CD4-positive, alpha-beta T cell treated with Interleukin-15 for 4 hours (primary cell): ENCODE measurements at places on chromosomes 6 and 20.
A peak's percentile ranks its signal among the peaks of the same experiment; 100 is the strongest.

- no peak for DNase-seq
These were observed 184.6 kb downstream of the SMOC2 start for GRCh38 chr6:168625602-168626001.

DNA sequence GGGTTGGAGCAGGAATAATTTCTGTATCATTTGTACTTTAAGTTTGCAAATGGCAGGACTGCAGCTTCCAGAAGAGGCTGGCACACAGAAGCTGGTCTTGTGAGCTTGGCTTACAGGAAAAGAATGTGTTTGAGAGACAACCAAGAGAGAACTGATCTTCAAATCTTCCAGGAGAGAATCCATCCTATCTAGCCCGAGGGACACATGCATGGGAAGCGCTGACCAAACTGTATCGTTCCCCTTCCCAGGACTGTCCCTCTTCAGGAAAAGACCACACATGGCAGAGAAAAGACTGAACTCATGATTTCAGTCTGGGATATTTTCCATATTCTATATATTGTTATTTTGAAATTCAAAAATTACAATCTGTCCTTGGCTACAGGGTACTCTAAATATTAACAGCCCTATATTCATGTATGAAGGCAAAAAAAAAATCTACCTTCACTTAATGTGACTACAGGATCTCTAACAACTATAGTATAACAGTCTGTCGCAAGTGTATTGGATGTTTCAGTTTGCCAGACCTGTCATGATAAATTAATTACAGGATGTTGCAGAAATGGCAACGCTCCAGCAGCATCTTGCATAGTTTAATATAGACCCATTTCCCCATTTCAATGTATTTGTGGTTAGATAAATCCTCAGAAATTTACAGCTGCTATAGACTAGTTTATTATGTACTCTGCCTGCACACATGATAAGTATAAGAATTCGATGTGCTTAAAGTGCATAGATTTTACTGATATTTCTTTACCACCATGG is 99.4 kb downstream of the MYB start:
- no peak for DNase-seq

- DNase-seq: no peak
These were observed 231.4 kb downstream of the PHACTR1 start for GRCh38 chr6:12947967-12948366.

DNA sequence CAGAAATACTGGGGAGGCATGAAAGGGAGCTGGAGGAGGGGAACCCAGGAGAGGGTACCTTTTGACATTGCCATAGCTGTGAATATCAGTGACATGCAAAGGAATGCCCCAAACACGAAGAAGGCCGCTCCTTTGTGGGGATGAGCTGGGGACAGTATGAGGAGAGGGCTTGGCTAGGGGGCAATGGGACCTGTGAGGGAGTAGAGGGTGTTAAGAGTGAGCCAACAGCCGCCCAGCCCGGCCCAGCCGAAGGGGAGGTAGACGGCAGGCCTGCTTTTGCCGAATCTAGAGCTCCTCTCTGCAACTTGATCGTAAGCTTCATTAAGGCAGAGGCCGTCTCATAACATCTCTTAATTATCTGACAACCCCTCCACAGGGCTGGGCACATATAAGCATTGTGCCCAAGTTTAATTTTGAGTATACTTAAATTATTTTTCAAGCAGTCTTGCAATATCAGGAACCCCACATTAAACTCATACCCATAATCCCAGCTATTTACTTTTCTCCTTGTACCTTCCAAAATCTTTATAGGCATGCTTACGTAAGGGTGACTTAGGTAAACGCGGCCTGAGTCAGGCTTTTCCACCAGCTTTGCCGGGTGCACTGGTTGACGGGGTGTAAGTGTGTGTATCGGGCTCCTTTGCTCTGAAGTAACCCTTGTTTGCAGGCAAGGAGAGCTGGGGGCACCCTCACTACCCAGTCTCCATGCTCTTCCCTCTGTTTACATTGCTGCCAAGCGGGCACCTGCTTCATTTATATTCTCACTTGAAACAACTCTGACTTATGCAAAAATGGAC is 24.9 kb upstream of the VEGFA start:
- no peak for DNase-seq

GRCh38 chr20:11378252-11378651 is 539.4 kb upstream of the BTBD3 start:
- DNase-seq: no peak

- DNase-seq: peak; percentile 66
These were observed at the start of gene PHF10 for GRCh38 chr6:169724494-169725124. PHF10 (minus strand) TSS chr6:169724500; CDS start chr6:169723931, 569 bp downstream.

DNA sequence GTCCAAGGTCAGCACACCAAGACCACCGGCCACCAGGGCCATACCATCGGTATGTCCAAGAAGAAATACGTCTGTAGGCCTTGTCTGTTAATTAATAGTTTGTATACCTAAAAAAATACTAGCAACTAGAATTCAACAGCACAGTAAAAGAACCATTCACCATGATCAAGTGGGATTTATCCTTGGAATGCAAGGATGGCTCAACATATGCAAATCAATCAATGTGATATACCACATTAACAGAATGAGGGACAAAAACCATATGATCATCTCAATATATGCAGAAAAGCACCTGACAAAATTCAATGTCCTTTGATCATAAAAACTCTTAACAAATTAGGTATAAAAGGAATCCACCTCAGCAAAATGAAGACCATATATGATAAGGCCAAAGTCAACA is 24.4 kb downstream of the RPP40 start:
- DNase-seq: no peak

- no peak for DNase-seq
These were observed 113.0 kb upstream of the CST7 start for GRCh38 chr20:24836041-24836533.

DNA sequence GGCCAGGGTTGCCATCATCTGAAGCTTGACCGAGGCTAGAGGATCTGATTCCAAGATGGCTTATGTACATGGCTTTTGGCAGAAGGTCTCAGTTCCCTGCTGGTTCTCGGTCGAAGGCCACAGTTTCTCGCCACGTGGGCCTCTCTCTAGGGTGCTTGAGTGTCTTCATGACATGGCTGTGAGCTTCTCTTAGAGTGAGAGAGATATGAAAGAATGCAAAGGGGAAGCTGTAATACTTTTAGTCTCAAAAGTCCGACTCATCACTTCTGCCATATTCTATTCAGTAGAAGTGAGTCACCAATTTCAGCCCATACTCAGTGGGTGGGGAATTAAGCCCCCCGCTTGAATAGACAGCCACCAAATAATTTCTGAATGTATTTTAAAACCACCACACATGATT is 94.2 kb downstream of the UTRN start:
- no peak for DNase-seq

DNA sequence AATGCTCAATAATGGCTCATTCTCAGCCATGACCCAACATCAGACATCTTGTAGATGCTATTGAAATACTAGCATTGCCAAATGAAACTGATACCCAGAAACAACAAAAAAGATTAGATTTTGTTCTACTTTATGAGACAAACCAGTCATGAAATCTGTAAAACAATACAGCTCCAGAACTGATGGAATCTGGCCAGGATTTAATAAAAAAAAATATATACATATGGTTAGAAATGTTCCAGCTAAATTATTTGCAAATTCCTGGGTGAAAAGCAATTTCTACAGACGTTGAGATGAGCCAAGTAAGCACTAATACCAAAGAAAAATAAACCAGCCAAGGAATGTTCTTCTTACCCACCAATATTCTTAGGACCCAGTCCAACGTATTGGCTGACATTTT is 201.3 kb downstream of the EPHA7 start:
- DNase-seq: no peak

DNA sequence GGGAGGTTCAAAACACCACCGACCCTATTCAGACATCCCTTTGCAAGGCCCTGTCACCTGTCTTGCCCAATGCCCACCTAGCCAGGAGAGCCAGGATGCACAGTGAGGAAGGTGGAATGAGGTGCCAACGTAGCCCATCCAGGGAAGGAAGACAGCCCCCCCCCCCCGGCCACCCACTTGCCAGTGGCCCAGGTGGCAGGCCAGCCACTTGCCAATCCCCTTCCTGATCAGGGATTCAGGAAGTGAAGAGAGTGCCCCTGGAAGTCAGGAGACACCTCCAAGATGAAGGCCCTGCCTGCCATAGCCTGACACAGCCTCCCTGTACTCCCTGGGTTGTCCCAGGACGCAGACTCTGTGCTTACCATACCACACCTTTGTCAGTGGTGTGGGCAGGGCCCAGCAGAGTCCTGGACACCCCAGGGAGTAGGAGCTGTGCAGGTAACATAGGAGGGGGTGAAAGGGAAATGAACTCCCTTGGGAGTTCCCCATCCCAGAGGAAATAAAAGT is 54.7 kb downstream of the MRPL14 start:
- no peak for DNase-seq

DNA sequence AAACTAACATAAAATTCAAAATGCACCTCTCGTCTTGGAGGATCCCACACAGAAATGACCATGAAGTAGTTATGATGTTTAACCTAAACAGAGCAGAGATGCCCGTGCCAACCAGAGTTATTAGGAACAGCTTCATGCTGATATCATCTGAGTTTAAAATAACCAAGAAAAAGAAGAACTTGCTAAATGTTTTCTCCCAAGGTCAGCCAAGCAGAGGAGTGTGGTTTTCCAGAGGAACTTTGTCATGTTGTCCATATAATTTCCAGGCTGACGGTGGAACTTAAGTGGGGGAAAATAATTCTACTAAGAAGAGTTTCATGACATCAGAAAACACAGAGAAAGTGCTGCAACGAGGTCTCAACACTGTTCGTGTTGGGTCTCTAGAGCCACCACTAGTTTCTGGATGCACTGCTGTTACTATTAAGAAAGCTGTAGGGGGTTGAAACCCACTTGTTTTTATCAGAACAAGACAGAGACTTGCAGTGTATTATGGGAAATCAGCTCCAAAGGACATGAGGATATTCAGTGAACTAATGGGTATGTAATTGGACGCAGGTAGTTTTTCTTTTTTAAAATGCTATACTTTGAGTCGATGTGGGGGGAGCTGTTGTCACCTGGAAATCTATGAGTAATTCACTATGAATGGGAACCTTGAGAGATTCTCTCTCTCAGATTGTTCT is 5.2 kb downstream of the AGPAT4 start:
- no peak for DNase-seq

- DNase-seq: no peak
These were observed 180.1 kb upstream of the ARID1B start for GRCh38 chr6:156597095-156597494.

- no peak for DNase-seq
These were observed 47.2 kb downstream of the VEGFA start for GRCh38 chr6:43817192-43817591.

DNA sequence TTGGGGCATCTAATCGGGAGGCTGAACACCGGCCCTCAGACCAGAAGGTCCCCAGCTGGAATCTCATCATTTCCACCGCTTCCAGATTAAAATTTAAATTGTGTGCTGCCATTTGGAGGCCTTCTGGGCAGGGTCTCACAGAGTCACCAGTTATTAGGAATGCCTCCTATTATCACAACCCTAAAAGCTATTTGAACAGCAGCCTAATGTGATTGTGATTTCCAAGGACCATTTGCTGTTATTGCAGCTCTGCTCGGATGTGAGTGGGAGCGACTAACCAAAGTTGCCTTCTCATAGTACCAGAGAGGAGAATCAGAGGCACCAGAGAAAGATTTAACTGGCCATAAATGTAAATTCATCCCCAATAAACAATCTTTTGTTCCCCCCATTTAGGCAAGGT is 277.3 kb downstream of the RNF144B start:
- DNase-seq: no peak

DNA sequence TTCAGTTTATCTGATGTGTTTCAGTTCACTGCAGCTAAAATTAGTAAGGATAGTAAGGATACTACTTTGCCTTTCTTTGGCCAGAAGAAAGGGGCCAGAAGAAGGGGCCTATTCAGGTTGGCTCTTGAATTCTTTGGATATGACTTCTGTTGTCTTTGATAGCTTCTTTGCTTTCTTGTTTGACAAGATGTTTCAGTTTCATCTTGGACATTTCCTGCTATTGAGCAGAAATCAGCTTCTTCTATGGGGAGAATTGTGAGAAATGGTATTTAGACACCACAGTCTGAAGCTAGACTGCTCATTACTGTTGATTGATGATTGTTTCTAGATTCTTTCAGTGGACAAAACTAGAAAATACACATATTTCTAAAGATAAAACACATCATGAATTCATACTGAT is 23.2 kb downstream of the L3MBTL3 start:
- DNase-seq: no peak

GRCh38 chr6:131877999-131878789 is 70.4 kb downstream of the ENPP1 start:
- DNase-seq: no peak

- no peak for DNase-seq
These were observed 128.8 kb upstream of the PDE7B start for GRCh38 chr6:135722679-135723078.

GRCh38 chr6:43970068-43970912 is 157.0 kb downstream of the MRPL14 start:
- DNase-seq: no peak

- no peak for DNase-seq
These were observed 334.3 kb downstream of the ZFAND3 start for GRCh38 chr6:38153798-38154345.

DNA sequence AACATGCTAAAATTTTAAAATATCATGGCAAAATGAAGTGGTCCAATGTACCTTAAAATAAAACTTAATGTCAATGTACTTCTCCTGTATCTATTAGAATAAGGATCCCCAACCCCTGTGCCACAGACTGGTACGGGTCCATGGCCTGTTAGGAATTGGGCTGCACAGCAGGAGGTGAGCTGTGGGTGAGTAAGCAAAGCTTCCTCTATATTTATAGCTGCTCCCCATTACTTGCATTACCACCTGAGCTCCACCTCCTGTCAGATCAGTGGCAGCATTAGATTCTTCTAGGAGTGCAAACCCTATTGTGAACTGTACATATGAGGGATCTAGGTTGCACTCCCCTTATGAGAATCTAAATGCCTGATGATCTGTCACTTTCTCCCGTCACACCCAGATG is 86.0 kb downstream of the SLC16A10 start:
- DNase-seq: no peak

- DNase-seq: no peak
These were observed 39.9 kb downstream of the HLA-B start for GRCh38 chr6:31317036-31317435.

DNA sequence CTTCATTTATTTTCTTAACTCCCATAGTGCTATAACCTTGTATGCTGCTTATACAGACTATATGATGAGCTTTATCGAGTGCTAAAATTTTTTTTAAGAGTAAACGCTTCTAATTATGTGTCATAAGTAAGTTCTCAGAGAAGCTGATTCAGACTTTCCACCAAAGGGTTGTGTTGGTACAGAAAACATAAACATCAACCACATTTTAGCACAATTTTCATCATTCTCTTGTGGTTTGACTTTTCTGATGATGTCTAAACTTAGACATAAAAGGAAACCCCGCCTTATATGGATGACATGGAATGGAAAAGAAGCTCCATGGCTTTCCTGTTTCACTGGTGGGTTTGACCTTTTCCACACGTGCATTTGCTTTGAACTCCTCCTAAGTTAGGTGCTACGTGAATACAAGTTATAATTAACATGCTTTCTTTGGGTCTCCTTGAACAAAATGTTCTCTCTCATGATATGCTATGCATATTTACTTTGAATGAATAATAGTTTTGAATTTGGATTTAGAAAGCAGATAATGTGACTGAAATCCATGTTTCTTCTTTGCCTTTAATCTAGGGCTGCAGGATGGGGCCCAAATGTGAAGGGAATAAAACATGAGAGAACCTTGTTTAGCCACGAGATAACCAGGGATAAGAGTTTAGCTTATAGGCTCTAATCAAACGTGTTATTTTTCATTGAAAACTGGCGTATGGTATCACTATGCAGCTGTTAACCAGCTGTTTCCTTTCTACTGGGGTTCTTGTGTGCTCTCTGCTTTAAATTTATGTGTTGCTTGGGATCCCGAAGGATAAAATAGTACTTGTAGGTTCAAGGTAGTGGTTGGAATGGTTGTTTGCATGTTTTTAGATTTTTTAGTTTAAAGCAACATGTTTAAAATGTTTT is 127.1 kb upstream of the AHI1 start:
- DNase-seq: no peak
